Esophagus squamous epithelium (tissue), 5 donors: ENCODE measurements at places on chromosomes 7 and 10.

DNA sequence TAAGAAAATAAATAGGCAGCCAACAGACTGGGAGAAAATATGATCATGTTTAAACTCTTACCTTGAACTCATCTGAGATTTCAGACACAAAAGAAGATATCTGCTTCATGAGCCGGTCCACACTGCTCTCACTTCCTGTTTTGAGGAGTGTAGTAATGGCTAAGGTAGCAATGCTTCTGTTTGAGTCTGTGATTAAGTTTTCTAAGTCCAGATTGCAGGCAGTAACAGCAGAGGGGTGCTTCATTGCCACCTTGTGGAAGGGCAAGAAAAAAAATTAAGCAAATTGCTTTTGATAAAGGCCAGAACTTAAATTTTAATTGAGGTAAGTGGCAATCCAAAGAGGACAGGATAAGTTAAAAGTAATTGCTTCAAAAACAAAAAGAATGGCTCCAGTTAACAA lies 69.1 kb downstream of the MEST start:
- no peak for DNase-seq

- no peak for DNase-seq
These were observed 113.6 kb downstream of the EEPD1 start for GRCh38 chr7:36266683-36267082.

DNA sequence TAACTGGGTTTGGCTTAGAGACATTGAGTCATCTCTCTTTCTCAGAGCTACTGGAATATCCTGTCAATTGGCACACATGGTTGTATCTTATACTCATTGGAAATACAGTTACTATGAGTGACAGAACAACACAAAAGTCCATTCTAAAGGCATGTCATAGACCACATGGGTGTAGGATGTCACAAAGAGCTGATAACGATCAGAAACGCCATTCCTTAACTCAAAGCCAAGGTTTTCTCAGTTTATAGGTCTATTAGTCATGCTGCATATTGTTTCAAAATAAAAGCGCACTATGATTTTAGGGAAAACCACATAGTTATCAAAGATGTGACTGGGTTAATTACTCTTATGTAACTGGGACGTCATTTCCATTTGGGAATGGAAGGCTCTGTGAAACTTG lies 147.2 kb upstream of the FAM171A1 start:
- no peak for DNase-seq

GRCh38 chr7:139886206-139886605 lies 57.1 kb downstream of the TBXAS1 start:
- DNase-seq, result no peak

DNA sequence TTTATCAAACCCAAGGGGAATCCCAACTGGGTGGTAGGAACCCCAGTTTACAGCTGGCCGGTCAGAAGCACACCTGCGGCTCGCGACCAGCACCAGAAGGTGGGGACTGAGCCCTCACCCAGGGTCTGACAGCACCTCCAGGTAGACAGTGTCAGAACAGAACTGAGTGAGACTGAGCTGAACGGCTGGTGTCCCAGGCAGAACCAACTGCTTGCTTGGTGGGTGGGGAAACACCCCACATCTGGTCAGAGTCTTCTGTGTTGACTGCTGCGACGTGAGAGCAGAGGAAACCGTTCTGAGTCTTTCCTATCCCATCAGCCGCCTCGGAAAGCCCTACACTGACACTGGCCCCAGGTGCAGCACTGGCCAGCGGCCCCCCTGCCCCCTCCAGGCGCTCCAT lies 160.7 kb downstream of the MAD1L1 start:
- no peak for DNase-seq

DNA sequence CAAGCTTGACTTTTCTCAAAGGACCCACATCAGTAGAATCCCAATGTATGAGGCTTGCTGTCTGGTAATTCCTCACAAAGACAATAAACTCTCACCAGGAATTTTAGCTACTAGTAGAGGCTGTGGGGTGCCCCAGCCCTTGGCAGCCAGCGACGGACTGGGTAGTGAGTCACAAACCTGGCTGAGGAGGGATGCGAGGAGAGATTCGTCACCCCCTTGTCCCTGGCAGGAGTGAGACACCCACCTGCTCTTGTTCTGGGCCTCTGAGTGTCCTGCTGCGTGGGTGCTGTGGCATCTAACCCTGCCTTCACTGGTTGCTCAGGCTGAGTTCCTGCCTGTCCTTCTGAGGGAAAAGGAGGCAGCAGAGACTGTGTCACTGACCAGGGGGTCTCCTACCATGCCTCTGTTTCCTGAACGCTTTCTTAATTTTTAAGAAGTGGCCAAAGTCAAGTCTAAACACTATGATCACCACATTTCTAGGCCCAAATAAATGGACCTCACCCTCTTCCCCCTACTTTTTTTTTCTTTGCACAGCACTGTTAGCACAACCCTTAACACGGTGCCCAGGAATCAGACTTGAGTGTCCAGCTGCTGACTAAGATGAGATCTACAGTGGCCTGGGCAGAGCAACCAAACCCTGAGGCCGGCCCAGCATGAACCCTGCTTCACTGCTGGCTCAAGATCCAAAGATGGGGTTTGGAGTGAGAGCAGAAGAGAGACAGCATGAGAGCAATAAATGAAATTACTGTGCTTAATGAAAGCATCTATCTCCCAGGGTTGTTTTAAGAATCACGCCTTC lies 146.4 kb downstream of the ANLN start:
- DNase-seq, result no peak

GRCh38 chr10:44897049-44897448 lies 14.1 kb upstream of the TMEM72 start:
- no peak for DNase-seq

DNA sequence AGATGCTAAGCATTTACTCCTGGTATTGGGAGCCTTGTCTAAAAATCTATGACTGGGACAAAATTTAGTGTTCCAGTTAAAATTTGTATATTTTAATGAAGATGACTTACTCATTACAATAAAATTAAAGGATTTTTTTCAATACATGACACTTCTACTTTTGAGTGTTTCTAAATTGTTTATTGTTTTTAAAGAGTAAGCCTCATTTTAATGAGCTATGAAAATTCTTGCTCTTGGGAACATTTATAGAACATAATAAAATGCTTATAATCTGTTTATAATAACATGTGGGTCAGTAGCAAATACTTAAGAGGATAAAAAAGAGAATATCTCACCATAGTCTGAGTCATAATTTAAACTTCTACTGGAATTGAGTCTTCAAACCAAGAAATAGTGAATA lies 149.5 kb downstream of the PLCE1 start:
- DNase-seq, result no peak

DNA sequence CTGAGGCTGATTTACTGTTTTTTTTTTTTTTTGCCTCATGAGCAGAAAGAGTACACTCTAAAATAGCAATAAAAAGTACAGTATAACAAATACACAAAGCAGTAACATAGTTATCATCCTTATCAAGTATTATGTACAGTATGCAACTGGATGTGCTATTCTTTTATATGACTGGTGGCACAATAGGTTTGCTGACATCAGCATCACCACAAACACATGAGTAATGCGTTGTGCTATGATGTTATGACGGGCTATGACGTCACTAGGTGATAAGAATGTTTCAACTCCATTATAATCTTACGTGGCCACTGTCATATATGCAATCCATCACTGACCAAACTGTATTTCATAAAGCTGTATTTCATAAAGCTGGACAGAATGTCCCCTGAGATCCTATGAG lies 189.2 kb upstream of the GLI3 start:
- DNase-seq, result no peak

DNA sequence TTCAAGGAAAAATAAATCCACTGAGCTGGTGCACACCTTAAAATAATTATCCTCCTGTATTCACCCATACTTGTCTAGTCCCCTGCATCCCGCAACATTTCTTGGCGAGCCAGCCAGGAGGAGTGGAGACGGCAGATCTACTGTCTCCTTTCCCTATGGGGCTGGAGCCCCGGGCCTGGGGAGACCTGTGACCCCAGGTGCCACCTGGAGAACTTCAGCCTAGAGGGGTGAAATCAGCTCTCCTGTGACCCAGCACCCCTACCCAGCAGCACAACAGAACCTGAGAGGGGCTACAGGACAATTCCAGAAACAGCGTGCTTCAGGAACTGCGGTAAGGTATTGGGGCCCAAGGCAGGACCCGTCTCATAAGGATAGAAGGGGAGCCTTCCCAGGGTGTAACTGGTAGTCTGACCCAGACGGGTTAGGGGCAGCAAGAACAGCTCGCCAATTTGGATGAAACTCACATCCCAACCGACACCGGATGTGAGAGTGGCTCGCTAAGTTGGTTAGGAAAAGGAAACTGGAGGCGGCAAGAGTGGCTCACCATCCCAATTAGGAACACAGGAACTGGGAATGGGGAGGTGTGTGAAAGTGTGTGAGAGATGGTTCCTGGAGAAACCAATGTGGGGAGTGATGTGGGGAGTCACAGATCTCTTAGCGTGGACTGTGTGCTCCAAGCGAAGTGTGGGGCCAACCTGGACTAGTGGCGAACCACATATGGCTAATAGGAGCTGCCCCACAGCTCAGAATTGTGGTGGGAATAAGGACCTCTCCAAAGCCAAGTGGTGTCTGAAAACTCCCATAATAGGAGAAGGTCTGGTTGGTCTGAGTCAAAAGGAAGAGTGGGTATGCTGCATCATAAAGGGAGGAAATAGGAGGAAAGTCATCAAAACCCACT lies 15.1 kb upstream of the DENND2A start:
- no peak for DNase-seq

DNA sequence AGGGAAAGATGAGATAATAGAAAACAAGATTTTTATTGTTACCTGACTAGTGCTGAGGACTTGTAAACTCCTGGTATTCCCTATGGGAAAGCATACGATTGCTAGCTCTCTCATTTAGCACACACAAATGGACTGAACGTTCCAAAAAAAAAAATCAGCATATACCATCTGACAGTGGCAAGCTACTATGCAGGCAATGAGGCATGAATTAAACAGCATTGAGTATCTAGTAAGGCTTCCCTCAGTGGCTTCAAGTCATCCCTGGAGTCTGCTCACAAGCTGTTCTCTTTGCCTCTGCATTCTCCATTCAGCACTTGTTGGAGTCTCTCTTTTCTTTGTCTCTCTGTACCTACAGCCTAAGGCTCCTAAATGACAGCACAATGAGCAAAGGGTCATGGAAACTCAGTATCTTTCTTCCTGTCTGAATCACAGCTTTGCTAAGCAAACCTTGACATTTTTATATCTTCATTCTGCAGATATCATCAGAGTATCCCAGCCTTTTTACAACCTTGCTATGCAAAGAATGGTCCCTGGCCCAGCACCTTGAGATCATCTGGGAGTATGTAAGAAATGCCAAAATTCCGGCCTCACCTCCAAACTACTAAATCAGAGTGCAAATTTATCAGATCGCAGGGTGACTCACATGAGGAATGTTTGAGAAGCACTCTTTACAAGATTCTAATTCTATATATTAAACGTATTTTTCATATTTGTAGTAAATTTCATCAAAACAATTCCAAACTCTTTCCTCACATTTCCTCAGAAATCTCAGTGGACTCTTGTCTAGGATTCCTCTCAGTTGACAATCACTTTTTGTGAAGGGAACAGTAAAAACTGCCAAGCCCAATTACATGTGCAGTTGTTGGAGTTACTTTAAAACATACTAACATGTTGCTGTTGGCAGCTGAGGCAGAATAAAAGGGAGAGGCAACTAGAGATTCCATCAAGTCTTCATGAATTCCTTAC lies 10.8 kb upstream of the LIPA start:
- no peak for DNase-seq

DNA sequence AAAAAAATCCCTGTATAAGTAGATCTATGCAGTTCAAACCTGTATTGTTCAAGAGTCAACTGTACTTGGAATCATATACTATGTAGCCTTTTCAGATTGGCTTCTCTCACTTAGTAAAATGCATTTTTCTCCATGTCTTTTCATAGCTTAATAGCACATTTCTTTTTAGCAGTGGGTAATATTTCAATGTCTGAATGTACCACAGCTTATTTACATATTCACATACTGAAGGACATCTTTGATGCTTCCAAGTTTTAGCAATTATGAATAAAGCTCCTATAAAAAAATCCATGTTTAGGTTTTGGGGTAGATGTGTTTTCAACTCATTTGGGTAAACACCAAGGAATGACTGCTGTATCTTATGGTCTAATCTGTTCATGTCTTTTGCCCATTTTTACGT lies 155.0 kb downstream of the NRBF2 start:
- no peak for DNase-seq

DNA sequence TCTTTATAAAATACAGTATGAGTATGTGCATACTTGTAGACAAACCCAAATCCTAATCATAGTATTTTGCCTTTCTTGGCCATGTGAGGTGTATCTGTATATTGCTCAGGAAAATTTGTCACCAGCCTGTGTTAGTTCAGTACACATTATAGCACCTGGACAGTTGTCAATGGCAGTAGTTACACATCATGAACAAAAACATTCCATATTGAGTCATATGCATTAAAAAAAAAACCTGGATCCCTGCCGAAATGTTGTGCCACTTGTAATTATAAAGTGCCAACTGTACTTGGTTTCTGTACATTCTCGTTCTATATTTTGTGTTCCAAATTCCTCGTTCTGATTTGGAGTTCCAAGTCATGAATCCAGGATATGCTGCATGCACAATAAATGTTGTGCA lies 410.4 kb downstream of the INHBA start:
- no peak for DNase-seq
